ENCODE measurements at places on chromosomes 5 and 9. TPM values are rescaled to one million over a fixed set of nuclear protein-coding genes. Genes with fewer than 3 reads are reported as not detected.

DNA sequence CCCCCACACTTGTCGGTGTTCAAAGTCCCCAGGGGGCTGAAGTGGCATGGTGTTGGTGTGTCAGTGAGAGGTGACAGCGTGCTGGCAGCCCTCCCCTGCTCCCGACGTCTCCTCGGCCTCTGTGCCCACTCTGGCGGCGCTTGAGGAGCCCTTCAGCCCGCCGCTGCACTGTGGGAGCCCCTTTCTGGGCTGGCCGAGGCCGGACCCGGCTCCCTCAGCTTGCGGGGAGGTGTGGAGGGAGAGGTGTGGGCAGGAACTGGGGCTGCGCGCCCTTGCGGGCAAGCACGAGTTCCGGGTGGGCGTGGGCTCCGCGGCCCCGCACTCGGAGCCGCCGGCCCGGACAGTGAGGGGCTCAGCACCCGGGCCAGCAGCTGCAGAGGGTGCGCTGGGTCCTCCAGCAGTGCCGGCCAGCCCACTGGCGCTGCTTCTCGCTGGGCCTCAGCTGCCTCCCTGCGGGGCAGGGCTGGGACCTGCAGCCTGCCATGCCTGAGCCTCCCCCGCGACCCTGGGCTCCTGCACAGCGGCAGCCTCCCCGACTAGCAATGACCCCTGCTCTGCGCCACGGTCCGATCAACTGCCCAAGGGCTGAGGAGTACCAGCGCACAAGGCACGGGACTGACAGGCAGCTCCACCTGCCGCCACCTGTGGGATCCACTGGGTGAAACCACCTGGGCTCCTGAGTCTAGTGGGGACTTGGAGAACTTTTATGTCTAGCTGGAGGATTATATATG, 224.1 kb upstream of the RIOK2 start:
- no peak overlapping the region for H3K27ac ChIP-seq
- H3K4me1 ChIP-seq = no peaks in the 10 kb centered on the region
- H3K36me3 ChIP-seq = no peaks in the 10 kb centered on the region
- no peaks in the 10 kb centered on the region for H3K27me3 ChIP-seq
- H3K4me3 ChIP-seq = no peak overlapping the region
- no peak for DNase-seq

GRCh38 chr5:38764937-38765391, 80.8 kb upstream of the OSMR start:
- peaks cover 4% of the 10 kb centered on the region for H3K4me1 ChIP-seq
- no peak overlapping the region for H3K27ac ChIP-seq
- H3K27me3 ChIP-seq = no peaks in the 10 kb centered on the region
- DNase-seq = no peak
- no peaks in the 10 kb centered on the region for H3K36me3 ChIP-seq
- no peak overlapping the region for H3K4me3 ChIP-seq

The MED7 gene
- polyA plus RNA-seq = 15.0 TPM

The DENND1A gene
- polyA plus RNA-seq = 6.6 TPM

The PCDHGA9 gene
- not detected for polyA plus RNA-seq
